ENCODE measurements at places on chromosomes 6 and 20.
A peak's percentile ranks its signal among the peaks of the same experiment; 100 is the strongest.

DNA sequence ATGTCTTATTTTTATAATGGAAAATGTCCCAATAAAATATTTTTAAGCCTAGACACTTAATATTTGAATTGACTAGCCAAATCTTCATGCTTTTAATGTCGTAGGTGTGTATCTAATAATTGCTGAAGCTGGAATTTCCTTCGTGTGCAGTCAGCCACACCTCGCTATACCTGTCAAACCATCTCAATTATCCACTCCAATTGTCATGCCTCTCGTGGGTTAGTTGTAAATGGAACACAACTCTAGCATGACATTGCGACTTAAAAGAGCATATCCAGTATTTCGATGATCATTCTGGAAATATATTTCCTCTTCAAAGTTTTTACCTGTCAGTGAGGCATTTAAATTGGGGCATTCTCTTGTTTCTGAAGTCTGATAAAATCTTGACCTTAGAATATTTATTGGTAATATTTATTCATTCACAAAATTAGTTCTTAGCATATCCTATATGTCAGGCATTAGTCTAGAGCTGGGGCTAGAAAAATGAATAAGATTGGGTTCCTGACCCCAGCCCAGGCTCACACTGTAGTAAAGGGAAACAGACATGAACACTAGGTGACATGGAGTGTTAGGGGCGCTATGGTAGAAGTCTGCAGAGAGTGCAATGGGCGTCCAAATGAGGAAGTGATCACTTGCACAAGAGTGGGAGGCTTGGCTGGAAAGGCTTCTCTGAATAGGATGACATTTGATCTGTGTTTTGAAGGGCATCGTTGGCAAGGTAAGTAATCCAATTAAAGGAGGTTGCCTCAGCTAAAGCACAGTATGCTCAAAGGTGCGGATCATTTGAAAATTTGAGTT is 11.0 kb upstream of the CFAP206 start:
- DNase-seq: no peak

- no peak for DNase-seq
Observed at GRCh38 chr6:134446896-134447295, 129.0 kb upstream of the SGK1 start.

DNA sequence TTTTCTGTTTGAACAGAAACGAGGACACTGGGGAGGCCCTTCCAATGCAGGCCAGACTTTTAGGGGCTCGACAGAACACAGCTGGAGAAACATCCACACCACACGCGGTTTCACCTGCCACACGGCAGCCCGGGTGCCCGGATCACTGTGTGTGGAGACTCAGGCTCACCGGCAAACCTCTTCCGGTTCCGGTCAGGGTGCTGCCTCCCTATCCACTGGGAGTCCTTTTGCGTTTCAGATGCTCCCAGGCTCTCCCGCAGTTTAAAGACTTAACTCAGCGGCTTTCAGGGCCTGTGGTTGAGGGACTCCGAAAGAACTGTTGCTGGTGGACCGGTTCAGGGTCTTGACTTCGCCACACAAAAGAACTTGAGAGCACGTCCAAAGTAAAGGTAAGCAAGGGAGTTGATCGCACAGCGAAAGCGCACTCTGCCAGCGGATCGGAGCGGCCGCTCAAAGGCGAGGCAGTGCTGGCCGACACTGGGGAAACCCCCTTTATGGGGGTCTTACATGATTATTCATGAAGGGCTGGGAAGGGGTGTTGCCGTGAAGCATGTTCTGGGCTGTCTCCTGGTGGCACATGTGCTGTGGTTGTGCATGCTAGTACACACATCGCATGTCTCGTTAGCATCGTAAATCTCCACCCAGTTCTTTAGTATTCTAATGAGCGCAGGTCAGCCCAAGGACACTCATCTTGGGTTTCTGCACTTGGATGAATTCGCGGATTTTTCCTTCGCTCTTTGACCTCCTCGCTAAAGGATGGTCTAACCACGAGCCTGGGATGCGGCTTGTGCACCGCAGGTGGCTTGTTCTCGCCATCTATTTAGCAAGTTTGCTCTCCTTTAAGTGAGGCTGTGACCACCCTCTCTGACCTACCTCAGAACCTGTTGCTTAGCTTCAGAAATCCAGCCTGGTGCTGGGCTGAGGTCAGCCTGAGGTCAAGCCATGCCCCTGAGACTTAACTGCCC is 180.3 kb downstream of the CDH26 start:
- DNase-seq: peak; percentile 22

- no peak for DNase-seq
Observed at GRCh38 chr20:22807045-22807444, 222.7 kb upstream of the FOXA2 start.

DNA sequence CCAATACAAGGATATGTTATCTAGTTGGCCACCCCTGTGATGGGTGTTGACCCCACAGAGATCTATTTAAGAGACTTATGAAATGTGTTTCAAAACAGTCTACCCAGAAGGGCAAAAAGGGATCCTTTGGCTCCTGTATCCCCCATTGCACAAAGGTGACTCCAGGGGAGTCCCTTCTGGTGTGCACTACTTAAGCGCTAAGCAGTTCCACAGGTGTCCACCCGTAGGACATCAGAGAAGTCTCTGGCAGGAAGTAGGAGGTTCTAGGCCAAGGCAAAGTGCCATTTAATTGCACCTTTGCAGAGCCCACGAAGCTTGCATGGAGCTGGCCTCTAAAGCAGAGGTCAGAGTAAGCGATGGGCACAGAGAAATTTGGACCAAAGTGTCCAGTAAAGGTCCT is 147.7 kb downstream of the MRPL14 start:
- DNase-seq: no peak

- DNase-seq: no peak
Observed at GRCh38 chr6:169970306-169970988, 219.0 kb downstream of the ERMARD start.

- DNase-seq: no peak
Observed at GRCh38 chr6:36978421-36979346, 7.3 kb downstream of the MTCH1 start.

GRCh38 chr6:6890400-6890858 is 217.3 kb upstream of the RREB1 start:
- DNase-seq: no peak

GRCh38 chr6:113141901-113142300 is 715.2 kb upstream of the MARCKS start:
- no peak for DNase-seq

- no peak for DNase-seq
Observed at GRCh38 chr6:169998457-169998856, 247.0 kb downstream of the ERMARD start.

DNA sequence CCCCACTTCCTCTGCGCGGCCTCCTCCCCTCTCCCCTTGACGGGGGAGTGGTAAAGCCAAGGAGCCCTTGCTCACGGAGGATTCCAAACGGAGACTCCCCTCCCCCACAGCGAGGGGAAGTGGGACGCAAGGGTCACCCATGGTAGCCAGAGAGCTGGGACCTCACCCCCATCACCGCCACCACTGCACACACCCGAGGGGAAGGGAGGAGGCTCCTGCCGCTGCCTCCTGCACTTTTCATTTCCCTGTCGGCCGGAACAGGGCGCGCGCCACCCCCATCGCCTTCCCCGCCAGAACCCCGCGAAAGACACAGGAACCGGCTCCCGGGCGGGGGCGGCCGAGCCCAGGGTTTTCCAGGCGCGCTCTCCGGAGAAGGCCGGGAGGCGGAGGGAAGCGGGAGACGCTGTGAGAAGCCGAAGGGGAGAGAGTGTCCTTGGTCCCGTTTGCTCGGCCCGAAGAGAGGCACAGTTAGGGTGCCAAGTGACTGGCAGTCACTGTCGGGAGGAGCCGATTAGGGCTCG is 789 bp downstream of the CCND3 start:
- DNase-seq: peak; percentile 62

GRCh38 chr6:166600931-166601330 is 14.5 kb upstream of the RAMACL start:
- DNase-seq: no peak

GRCh38 chr6:46054516-46054915 is 38.9 kb upstream of the CLIC5 start:
- no peak for DNase-seq

Measured in activated gamma-delta T cell treated with Interleukin-2 at 50 U/mL for 16 hours (primary cell).